ENCODE measurements at places on chromosomes 4 and X.
A peak's percentile ranks its signal among the peaks of the same experiment; 100 is the strongest.

DNA sequence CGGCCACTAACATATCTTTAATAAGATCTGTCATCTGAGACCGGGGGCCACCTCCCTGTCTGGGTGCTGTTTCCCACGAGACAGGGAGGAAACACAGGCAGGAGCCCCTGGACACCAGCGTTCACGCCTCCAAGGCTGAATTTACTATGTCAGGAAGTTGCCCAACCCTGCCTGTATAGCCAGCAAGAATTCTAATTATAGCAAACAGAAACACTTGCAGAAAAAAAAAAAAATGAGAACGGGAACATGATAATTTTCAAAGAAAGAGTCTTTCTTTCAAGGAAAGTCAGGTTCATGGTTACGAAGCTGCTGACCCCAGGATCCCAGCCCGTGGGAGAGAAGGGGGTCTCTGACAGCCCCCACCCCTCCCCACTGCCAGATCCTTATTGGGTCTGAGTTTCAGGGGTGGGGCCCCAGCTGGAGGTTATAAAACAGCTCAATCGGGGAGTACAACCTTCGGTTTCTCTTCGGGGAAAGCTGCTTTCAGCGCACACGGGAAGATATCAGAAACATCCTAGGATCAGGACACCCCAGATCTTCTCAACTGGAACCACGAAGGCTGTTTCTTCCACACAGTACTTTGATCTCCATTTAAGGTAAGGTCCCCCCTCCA lies at the start of gene IL3RA:
Gene IL3RA, plus strand, starts transcription at position 455 of the 613 bp plus-strand sequence. CDS start 4,981 bp downstream, outside the sequence.
- no peak for DNase-seq

GRCh38 chrX:79259073-79259689 lies 108.0 kb downstream of the ITM2A start:
- peak; percentile 2 for DNase-seq

- no peak for DNase-seq
These were observed 34.7 kb upstream of the PGRMC2 start for GRCh38 chr4:128322311-128322710.

- no peak for DNase-seq
These were observed 14.9 kb upstream of the LOC101059915 start for GRCh38 chrX:71652405-71652804.

DNA sequence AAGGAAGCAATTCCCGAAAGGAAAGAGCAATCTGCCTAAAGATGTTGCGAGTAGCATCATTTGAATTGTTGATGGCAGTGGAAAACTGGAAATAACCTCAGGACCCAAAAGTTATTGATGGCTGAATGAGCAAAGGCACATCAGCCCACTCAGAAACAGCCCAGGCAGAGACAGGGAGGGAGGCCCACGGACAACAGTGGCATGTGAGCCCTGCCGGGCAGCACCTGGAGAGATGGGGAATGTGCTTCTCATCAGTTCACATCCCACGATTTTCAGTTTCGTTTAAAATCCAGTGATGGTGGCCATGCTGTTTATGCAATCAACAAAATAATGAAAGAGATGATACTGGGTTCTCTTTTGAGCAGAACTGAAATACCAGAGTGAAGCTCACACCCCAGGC lies 80.0 kb downstream of the JAKMIP1 start:
- DNase-seq = no peak
